Calu3 (cell line): ENCODE measurements at places on chromosomes 12 and 14.

DNA sequence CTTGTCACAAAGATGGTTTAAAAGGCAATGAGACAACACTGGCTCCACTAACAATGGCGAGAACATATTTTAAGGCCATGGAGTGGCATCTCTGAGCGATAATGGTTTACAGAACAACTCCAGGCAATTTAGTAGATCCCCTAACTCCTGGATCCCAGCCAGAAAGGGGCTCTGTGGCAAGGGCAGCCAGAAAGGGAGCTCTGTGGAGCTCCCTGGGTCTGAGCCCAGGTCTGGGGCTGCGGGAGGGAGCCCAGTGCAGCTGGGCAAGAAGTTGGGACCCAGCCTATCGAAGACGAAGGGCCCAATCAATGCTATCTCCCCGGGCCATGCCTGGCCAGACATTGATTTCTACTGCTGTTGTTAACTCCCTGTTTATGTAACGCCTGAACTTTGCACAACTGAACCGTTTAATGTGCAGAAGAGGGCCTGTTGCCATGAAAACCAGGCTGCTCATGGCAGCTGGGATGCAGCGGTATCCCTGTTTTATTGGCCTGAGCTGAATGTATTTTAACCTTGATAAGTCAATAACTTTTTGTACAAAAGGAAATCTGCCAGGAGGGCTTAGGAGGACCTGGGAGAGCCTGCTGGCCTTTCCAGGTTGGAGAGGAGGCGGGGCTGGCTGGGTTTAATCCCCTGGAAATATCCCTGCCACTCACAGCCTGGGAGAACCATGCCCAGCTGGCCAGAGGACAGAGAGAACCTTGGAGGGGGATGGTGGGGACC lies 6.7 kb upstream of the FAM222A start:
- no peak for DNase-seq

DNA sequence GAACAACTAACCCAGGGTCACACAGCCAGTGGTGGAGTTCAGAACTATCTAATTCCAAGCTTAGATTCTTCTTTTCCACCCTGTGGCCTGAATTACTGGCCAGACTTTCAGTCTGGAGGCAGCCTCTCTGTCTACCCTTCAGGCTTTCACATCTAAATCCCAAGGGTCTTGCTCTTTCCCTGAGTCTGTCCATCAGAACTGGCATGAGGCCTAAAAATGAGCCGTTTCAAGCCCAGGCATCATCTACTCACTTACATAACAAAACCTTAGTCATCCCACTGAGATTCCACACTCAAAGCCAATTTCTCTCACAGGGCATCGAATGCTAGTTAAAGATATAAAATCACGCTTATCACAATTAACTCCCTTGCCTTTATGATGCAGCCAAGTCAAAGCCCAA lies 1.3 kb upstream of the PTGDR start:
- no peak for DNase-seq

DNA sequence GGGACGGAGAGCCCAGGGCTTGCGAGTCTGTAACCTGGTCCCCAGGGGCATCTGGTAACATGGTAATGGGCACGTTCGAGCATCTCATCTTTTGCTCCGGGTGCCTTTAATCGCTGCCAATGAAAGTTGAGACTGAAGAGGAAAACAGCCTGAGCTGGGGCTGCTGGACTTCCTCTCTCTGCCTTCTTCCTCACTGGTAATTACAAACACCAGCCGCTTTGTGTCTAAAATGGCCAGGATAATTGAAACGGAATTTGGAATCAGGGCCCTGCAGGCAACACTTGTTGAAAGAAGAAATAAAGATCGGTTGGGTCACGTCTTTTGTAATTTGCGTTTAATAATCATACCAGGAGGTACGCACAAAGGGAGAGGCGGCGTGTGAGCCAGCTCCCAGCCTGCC lies 51.5 kb upstream of the GPATCH2L start:
- DNase-seq: no peak

DNA sequence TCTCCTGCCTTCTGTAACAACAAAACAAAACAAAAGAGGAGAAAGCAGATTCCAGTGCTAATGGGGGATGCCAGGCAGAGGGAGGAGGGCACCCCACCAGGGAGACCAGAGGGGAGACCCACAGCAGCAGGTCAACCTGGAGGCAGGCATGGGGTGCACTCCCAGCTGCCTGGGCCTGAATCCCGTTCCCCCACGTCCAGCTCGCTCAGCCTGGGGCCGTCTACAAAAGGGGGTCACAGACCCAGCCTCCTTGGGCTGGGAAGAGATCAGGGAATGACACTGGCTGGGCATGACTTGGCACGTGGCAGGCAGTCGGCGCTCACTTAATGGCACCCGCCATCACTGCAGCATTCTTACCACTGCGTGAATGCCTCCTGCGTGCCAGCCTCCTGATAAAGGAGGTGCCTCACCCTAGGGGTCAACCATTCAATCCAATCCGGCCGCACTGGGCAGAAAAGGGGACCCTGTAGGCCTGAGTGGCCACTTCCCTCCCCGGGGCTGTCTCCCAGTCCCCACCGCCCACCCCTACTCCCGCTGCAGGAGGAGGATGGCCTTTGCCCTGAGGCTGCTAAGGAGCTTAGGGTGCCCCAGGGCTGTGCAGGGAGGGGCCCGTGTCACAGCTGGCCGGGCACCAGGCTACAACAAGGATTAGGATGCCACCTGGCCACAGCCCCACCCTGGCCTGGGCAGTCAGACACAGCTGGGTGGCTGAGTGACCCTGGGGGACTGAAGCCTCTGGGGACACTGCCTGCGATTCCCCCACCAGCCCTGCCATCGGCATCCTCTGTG lies 87.5 kb downstream of the NCOR2 start:
- DNase-seq: no peak

DNA sequence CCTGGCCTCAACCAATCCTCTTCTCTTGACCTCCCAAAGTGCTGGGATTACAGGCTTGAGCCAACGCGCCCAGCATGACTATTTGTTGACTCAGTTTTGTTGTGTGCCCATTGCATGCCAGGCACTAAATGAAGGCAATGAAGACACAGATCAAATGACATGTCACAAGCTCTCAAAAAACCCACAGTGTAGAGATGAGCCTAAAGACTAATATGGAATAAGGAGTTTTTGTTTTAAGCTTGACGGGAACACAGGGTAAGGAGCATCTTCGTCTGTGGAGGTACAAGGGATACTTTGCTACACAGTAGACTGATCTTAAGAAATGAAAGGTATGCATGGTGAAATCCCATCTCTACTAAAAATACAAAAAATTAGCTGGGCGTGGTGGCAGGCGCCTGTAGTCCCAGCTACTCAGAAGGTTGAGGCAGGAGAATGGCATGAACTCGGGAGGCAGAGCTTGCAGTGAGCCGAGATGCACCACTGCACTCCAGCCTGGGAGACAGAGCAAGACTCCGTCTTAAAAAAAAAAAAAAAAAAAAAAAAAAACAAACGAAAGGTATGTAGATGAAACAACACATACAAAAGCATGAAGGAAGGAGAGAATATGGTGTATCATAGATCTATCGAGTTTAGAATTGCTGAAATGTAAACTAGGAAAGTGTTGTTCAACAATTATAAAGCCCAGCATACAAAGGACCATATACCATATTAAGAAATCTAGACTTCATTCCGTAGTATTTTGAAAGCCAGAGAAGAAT lies 122.1 kb upstream of the PTPRB start:
- DNase-seq: no peak

DNA sequence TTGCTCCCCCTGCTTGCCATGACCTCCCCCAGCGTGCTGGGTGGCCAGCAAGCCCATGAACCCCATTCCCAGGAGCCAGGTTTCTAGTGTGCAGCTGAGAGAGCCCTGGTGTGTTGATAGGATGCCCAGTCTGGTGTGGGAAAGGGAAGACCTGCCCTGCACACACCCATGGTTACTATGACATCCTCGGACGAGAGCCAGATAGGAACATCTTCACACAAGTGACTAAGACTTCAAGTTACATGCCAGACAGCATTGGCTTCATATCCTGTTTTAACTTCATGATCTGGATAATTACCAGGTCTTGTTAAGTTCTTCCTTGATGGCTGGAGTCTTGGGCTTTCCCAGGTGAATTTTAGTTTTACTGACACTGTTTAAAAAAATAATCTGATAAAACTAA lies 196.6 kb upstream of the EGLN3 start:
- no peak for DNase-seq

GRCh38 chr14:57068511-57068910 lies 200.2 kb downstream of the EXOC5 start:
- DNase-seq: no peak

- no peak for DNase-seq
Measured at GRCh38 chr14:94926176-94926575, 156.3 kb upstream of the GSC start.

DNA sequence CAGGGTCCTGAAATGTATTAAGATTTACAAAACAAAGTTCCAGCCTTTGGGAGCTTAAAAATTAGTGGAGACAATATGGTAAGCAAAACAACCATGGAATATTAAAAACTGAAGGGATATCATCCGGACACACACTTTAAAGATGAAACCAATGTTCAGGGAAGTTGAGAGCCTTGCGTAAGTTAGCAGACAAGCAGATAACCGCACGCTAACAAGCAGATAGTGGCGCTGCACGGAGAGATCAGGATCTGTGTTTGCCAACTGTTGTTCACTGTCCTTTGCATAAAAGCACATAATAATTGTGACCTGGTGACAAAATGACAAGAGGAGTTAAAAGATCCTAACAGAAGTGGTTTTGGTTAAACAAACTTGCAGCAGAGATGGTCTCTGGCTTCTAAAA lies 14.3 kb upstream of the TMEM229B start:
- DNase-seq: no peak

DNA sequence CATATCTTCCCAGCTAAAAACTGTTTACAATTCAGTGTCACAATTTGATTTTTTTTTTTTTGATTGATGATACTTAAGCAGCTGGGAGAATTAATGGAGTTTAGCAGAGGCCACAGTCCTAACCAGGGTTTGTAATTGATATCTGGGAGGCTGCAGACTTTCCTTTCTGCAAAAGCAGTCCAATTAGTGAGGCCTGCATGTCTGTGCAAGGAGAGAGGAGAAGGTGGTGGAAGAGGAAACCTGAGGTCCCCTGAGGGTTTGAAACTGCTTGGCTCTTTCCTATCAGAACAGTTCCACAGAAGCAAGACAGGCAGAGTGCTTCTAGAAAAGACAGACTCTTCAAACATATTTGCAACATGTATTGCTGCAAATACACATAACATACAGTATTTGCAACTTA lies 160.8 kb upstream of the KRR1 start:
- no peak for DNase-seq

DNA sequence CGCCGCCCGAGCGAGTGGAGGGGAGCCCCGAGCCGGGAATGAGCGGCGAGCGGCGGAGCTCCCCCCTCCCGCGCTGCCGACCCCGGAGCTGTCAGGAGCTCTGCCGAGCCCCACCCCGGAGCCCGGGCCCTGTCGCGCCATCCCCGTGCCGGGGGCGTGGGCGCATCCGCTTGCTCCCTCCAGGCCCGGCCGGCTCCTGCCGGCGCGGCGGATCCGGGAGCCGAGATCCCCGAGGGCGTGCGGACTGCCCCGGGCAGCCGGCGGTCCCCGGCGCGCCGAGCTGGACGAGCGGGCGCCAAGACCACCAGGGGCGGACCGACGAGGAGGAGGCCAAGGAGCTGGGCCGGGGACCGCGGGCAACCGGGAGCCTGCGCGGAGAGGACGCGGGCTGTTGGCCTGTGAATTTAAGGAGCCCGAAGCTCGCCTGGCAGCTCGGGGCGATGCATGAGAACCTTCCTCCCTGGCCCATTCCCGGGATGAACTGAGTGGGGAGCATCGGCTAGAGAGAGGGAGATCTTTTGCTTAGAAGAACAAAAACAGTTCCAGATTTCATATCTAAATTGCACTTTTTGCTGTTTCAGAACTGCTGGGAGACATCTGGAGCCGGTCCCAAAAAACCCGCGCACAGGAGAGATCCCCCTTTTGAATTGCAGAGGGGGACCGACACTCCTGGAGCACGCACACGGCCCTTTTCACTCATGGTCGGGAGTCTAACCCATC lies 2.0 kb downstream of the PTHLH start:
- no peak for DNase-seq
